ENCODE measurements at places on chromosomes 6 and 20. TPM values are rescaled to one million over a fixed set of nuclear protein-coding genes. Genes with fewer than 3 reads are reported as not detected.

DNA sequence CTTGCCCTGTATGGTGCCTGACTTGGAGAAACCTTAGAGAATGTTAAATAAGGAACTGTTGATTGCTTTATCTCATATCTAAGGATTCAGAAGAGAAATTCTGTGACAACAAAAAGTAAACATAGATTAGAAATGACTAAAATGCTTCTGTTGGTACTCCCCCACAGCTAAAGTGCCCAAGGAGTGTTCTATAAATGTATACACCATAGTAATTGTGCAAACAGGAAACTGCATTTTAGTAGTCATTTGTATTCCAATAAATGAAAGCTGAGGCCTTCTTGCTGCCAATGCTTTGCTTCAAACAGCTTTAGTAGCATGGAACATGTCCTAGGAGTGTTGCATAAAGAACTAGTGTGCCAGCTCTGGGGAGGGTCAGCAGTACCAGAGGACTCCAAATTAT lies 343.7 kb upstream of the IRAK1BP1 start:
- DNase-seq, result no peak

DNA sequence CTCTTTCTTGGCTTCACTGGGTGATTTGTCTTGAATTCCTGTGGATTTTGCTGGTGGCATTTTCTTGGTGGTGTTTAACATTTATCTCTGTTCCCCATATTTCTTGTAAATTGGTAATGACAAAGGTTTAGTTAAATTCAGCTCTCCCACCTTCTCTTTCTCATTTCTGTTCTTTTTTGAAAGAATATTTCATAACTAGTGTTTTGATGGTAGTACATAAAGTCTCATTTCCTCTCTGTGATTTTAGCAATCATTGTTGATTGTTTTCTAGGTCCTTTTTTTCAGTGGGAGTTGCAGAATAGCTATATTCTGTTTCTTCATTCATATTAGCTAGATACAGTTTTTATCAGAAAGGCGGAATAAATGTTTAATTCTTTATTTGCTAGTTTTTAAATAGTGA lies 73.1 kb downstream of the QKI start:
- DNase-seq, result no peak

GRCh38 chr20:60340232-60340631 lies 382.0 kb downstream of the CDH26 start:
- DNase-seq, result no peak

GRCh38 chr6:43124481-43124880 lies 46.6 kb upstream of the SRF start:
- DNase-seq, result no peak

- DNase-seq, result no peak
These were observed 14.3 kb downstream of the HRH3 start for GRCh38 chr20:62205618-62206387.

DNA sequence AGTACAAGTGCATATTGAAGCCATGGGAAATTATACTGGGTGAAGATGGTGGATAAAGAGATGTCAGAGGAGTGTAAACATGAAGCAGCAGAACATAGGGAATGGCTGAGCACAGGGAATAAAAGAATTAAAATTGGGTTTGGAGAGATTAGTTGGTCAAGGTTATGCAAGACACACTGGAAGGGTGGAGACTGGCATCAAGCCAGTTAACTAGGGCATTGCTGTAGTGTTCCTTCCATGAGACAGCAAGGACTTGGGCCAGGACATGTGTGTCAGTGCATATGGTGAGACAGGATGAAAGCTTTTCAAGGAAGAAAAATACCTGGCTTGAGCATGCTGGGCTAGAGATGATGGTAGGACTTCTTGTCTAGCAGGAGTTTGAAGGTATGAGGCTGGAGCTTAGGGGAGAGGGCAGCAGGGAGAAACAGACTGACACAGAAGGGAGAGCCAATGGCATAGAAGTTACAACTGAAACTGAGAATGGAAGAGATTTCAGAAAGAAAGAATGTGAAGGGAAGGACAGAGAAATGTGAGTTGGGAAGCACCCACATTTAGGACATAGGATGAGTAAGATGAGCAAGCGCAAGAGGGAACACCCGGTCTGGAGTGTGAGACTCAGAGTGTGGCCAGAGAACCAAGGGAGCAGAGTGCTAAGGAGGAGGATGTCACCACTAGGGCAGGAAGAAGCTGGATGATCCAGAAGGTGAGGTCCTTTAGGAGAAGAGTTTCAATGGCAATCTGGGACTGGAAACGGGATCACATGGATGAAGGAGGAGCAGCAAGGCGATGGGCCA lies 14.5 kb upstream of the TMEM170B start:
- no peak for DNase-seq

- DNase-seq, result no peak
These were observed 212.8 kb downstream of the ZMYND8 start for GRCh38 chr20:47143657-47144056.

- DNase-seq, result no peak
These were observed 6.6 kb downstream of the PRSS35 start for GRCh38 chr6:83518816-83519480.

DNA sequence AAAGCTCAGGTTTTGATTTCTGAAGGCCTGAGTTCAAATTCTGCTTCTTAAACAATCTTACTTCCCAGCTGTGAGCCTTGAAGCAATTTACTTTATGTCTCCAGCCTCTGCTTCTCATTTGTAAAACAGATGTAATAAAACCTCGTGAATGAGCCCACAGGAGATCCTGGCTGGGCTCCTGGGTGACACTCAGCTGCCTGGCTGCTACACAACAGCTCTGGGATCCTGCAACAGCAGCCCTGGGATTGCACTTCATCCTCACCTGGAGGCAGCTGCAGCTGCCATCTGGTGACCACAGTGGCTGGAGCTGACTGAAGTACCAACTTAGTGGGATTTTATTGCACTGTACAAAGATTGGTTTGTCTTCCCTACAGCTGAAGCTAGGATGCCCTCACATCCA lies 98.6 kb downstream of the NDUFAF5 start:
- no peak for DNase-seq

- DNase-seq, result no peak
These were observed 30.2 kb downstream of the SNX9 start for GRCh38 chr6:157853018-157853805.

DNA sequence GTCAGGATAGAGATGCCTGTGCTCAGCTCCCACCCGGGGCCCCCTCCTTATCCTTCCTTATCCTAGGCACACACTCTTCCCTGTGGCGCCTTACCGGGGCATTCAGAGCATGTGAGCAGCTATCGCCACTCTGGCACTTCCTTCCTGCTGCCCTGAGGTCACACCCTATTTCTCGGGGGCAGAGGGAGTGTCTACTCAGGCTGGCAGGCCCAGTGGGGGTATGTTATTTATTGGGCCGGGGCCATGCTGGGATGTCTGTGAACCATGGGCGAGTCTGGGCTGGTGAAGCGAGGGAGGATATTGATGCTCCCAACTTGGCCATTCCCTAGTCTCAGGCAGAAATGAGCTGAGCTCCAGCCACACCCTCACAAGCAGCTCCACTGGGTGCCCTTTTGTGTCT lies 3.9 kb upstream of the LY6G6D start:
- no peak for DNase-seq

- DNase-seq, result no peak
These were observed 216.3 kb downstream of the SYNDIG1 start for GRCh38 chr20:24685736-24686135.

- DNase-seq, result no peak
These were observed 38.1 kb downstream of the TBPL1 start for GRCh38 chr6:133991096-133991593.

DNA sequence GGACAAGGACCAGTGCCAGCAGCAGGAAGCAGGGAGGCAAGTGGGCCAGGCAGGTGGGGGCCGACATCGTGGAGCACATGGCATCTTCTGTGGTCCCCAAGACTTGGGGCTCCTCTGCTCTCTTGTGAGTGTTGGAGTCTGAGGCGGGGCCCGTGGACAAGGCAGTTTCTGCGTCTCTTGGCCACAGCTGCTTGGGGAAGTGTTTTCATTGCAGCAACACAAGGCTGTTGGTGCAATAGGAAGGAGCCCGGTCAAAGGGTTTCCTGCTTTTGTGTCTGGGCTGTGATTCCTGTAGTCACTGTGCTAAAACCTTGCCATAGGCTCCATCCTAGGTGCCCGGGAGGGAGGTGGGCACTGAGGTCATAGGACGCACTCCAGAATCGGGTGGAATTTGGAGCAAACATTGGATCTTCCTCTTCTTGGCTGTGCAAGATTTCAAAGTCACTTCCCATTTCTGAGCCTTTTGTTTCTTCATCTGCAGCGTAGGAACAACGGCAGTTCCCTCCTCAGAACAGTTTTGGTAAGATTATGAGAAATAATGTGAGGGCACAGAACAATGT lies at the start of gene SIRPB2:
Gene SIRPB2 (minus strand): TSS at position 140 of the 560 bp plus-strand sequence. CDS start 61 bp downstream, at position 79.
- no peak for DNase-seq

DNA sequence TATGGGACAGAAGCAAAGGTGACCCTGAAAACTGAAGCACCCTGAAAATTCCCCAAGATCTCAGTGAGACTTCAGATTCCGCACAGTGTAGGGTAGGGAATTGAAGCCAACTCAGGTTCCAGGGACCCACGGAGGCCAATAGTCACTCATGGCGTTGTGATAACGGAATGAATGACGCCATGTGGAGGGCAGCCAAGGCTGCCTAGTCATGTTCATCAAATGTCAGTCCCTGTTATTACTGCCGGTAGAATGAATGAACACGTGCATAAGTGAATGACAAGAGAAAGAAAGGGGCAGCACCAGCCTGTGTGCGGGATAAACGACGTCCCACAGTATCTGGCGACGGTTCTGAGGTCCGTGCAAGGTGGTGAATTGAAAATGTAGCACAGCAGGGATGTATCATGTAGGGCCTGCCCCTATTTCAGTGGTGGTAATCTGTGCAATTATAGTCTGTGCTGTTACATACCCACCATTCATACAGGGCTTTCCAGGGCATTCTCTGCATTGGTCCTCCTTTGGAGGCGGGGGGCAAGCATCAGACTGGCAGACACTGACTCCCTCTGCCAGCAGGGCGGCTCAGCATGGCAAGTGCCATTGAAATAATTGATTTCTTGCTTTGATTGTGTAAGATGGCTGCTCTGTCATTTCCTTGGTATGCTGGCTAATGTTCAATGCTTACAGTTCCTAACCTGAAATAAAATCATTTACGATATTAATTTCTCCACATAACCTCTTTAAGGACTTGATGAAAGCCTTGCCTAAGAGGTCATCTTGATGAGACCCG lies 386.9 kb downstream of the CDH4 start:
- DNase-seq, result no peak

DNA sequence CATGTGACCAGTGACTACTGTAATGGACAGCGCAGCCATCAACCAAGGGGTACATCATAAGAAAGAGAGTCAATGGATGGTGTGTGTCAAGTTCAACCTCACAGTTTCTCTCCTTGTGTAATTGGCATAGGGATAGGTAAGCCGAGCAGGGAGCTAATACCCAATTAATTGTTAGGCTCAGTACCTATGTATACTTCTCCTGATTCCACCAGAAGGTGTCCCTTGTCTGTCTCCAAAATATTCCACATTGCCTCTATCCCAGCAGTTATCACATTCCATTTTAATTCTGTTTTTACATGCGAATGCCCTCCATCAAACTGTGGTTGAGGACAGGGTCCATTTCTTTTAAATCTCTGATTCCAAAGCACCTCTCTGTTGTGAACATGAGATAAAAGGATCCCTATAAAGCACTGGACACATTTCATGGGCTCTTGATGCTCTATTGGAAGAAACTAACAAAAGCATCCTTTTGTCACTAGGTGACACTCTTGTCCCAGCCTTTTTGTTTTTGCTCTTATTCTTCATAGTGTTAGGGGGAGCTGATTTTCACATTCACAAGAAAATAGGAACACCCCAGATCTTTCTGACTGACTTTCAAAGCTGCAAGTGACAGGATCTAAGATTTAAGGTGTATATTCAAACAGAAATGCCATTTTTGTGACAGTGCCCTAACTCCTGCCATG lies 38.9 kb downstream of the FBXO9 start:
- no peak for DNase-seq

DNA sequence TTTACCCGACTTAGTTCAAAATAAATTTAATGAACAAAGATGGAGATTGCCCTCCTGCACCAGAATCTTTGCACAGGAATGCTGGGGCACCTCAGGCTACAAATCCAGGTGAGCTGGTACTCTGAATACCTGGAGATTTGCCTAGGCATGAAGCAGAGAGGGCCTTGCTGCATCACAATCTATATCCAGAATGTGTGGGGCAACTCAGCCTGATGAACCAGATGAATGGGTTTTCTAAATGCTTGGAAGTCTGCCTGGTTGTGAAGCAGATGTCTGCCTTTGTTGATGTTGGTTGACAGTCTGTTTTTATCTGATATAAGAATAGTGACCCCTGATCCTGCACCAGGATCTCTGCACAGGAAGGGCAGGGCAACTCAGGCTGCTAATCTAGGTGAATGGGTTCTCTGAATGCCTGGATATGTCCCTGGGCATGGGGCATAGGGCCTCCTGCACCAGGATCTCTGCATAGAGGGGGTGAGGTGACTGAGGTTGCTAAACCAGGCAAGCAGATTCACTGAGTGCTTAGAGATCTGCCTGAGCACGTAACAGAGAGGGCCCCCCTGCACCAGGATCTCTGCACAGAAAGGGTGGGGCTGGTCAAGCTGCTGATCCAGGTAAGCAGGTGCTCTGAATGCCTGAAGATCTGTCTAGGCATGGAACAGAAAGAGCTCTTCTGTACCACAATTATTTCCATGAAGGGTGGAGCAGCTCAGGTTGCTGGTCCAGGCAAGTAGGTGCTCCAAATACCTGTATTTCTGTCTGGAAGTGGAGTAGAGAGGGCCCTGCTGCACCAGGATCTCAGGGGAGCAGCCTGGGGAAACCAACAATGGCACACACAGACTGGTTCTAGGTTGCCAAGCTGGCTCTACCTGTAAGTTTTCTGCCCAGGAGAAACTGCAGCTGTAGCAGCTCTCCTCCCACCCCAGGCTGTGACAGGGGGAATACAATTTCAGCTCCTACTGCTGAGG lies 437.5 kb downstream of the MMUT start:
- no peak for DNase-seq

DNA sequence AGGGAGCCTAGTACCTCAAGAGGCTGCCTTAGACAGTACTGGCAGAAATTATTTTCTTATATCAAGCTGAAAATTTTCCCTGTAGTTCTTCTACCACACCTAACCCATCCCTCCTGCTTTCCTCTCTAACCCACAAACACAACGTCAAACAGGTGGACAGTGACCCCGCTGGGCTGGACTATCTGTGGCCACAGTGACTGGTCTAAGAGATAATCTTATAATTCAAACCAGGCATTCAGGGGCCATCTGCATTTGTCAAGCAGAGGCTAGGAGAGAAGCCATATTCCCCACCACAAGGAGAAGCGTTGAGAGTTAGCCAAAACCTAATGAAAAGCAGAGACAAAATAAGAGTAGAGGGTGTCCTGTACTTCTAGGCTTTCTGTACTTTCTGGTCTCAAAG lies 8.2 kb downstream of the HDDC2 start:
- no peak for DNase-seq

Gene AIF1
- total RNA-seq, result not detected

Gene HLA-DMB
- 0.59 TPM for total RNA-seq

Gene SIRPB2
- total RNA-seq, result not detected

Gene CCN5
- not detected for total RNA-seq

Gene CCN2
- 24.2 TPM for total RNA-seq

Gene GPR6
- not detected for total RNA-seq

Gene UBE2V1
- 147 TPM for total RNA-seq

Gene DEFB132
- total RNA-seq, result not detected
